ENCODE measurements at places on chromosomes 6 and 20. TPM values are rescaled to one million over a fixed set of nuclear protein-coding genes. Genes with fewer than 3 reads are reported as not detected.
A peak's percentile ranks its signal among the peaks of the same experiment; 100 is the strongest.

PPIL6 gene
- total RNA-seq = 1.3 TPM

SEL1L2 gene
- not detected for total RNA-seq

PGC gene
- total RNA-seq = not detected

OR11A1 gene
- not detected for total RNA-seq

NNAT gene
- 66.8 TPM for total RNA-seq

FKBP1C gene
- 0.74 TPM for total RNA-seq

MAK gene
- total RNA-seq = 0.37 TPM

KIF25 gene
- 2.0 TPM for total RNA-seq

GRCh38 chr6:150251566-150252186 lies 108.8 kb downstream of the PPP1R14C start:
- no peak for DNase-seq
- no peak overlapping the region for H3K4me3 ChIP-seq
- H3K27ac ChIP-seq = no peak overlapping the region
- no peaks in the 10 kb centered on the region for H3K36me3 ChIP-seq

DNA sequence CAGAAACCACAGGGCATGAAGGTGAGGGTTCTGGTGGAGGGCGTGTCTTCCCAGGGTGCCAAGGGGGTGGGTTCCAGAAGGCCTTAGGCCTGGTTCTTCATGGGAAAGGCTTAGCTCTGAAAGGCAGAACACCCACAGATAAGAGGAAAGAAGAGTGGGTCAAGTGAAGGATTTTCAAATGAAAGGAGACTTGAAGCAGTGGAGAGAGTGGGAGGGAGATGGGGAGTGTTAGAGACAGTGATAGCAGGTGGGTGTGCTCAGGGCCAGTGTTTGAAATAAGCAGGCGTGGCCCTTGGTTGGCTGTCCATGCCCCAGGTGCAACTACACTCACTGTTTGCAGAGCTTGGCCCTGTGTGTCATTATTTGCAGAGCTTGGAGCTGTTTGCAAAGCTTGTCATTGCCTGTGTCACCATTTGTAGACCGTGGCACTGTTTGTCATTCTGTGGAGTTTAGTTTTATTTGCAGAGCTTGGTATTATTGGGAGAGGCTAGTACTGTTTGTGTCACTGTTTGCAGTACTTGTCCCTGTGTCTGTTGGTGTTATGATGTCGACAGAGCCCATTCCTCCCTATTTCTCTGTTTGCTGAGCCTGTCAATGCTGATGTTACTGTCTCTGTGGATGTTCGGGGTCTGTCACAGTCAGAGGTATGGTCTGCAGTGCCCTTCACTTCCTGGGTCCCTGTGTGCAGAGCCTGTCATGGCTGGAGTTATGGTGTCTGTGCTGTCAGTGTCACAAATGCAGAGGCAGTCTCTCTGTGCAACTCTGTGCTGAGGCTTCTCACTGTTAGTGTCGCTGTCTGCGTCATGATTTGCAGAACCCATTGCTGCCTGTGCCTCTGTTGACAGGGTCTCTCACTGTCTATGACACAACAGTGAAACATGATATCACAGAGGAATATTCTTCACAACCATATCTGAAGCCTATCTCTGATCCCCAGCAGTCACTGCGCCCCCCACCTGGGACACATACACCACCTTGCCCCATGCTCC lies 127.7 kb upstream of the LRFN2 start:
- H3K27me3 ChIP-seq = no peaks in the 10 kb centered on the region
- H3K27ac ChIP-seq = no peak overlapping the region
- H3K4me3 ChIP-seq = no peak overlapping the region
- no peak for DNase-seq
- H3K4me1 ChIP-seq = peaks cover 3% of the 10 kb centered on the region
- no peaks in the 10 kb centered on the region for H3K36me3 ChIP-seq

GRCh38 chr20:58991715-58992114 lies 10.7 kb downstream of the NELFCD start:
- no peaks in the 10 kb centered on the region for H3K4me1 ChIP-seq
- peaks cover 38% of the 10 kb centered on the region for H3K36me3 ChIP-seq
- no peaks in the 10 kb centered on the region for H3K27me3 ChIP-seq
- no peak overlapping the region for H3K4me3 ChIP-seq

DNA sequence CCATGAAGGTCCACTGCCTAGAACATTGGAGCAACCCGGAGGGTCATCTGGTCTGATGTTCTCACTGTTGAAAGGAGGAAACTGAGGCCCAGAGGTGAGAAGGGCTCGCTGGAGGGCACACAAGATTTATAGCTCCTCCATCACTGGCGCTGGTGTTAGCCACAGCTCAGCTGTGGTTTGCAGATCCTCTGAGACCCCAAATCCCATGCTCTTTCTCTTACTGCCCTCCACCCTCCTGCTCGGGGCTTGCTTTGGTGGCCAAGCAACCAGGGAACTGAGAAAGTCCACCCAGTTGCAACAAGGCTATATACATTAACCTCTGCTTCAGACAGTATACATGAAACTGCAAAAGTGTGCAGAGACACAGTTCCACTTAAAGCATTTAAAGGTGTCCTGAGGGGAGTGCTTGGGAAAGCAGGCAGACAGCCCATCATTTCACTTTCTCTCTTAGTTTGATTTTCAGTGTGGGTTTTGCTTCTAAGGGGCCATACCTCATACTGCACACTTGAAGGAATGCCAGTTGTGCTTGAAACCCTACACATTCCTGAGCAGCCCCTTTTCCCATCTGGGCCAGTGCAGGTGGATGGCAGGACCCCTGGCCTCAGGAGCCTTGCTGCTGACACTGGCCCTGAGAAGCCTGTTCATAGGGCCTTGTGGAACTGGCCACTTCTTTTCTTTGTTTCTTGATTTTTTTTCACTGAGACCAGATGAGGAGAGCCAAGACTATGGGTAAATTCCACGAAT lies 347.6 kb downstream of the CDC5L start:
- no peaks in the 10 kb centered on the region for H3K36me3 ChIP-seq
- no peak overlapping the region for H3K4me3 ChIP-seq
- no peak overlapping the region for H3K27ac ChIP-seq
- peaks cover 6% of the 10 kb centered on the region for H3K4me1 ChIP-seq
- no peaks in the 10 kb centered on the region for H3K27me3 ChIP-seq

- no peaks in the 10 kb centered on the region for H3K4me1 ChIP-seq
- H3K27me3 ChIP-seq = no peaks in the 10 kb centered on the region
- no peak overlapping the region for H3K27ac ChIP-seq
- DNase-seq = no peak
- H3K36me3 ChIP-seq = no peaks in the 10 kb centered on the region
Measured at GRCh38 chr6:70363741-70364493, 49.4 kb upstream of the FAM135A start.

GRCh38 chr6:166499350-166500163 lies 86.9 kb downstream of the RAMACL start:
- no peak overlapping the region for H3K4me3 ChIP-seq
- H3K27me3 ChIP-seq = no peaks in the 10 kb centered on the region
- H3K36me3 ChIP-seq = no peaks in the 10 kb centered on the region
- no peak overlapping the region for H3K27ac ChIP-seq
- H3K4me1 ChIP-seq = no peaks in the 10 kb centered on the region

DNA sequence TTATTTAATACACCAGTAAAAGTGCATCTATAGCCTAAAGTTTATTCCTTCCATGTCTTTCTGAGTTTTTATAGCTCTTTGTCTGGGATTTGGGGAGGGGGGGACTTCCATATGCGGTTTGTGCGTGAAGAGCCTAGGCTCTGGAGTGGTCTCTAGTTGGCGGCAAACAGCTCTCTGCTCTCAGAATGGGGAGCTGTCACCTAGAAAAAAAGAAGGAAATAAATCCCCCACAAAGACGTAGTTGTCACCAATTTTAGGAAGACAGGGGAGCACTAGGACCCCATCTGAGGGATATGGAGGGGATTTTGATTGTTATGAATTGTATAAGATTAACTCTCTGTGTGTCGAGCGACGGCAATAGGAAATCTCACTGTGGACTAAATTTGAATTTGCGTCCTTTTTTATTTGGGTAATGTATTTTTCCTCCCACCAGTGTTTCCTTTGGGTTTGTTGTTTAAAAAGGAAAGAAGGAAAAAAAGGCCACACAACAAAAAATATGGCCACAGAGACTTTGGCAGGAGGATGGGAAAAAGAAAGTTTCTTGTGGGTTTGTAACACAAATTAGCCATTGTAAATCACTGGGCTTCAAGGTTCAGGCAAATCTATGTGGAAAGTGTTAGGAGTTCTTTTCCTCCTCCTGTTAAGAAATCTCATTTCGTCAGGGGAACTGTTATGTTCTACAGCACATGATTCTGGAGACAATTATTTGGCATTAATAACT lies 7.4 kb downstream of the POU3F2 start:
- H3K4me3 ChIP-seq = peak overlapping the region; percentile 24
- peaks cover 56% of the 10 kb centered on the region for H3K27me3 ChIP-seq
- H3K27ac ChIP-seq = no peak overlapping the region

GRCh38 chr6:56424064-56424463 lies 176.7 kb upstream of the COL21A1 start:
- no peaks in the 10 kb centered on the region for H3K36me3 ChIP-seq
- no peak for DNase-seq
- H3K27ac ChIP-seq = no peak overlapping the region
- H3K4me1 ChIP-seq = no peaks in the 10 kb centered on the region

DNA sequence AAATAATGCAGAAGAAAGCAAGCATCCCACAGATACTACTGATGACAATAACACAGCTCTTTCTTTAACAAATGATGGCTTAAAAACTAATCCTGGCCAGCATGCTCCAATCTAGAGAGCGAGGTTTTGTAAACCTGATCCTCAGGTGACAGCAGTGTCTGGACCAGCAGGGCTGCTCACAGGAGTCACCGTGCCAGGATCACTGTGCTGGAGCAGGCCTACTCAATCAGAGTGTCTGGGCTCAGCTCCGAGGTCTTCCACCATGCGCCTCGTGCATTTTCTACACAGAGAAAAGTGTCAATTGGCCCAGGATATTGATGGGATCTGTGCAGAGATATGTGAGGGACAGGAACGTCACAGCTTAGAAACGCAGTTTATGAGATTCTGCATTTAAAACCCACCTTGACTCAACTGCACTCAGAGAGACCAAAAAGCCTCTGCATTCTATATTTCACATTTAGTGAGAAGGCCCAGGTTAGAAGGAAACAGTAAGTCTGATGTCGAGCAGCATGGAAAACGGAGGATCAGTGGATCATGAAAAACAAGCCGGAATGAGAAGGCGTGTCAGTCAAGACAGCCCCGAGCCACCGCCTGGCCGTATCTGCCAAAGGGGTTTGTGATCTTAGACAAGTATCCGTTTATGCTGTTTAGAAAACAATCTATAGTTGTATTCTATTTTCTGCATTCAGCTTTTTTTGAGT lies 7.8 kb downstream of the RAMACL start:
- no peak overlapping the region for H3K27ac ChIP-seq
- H3K27me3 ChIP-seq = no peaks in the 10 kb centered on the region
- DNase-seq = no peak
- no peak overlapping the region for H3K4me3 ChIP-seq
- H3K4me1 ChIP-seq = no peaks in the 10 kb centered on the region

DNA sequence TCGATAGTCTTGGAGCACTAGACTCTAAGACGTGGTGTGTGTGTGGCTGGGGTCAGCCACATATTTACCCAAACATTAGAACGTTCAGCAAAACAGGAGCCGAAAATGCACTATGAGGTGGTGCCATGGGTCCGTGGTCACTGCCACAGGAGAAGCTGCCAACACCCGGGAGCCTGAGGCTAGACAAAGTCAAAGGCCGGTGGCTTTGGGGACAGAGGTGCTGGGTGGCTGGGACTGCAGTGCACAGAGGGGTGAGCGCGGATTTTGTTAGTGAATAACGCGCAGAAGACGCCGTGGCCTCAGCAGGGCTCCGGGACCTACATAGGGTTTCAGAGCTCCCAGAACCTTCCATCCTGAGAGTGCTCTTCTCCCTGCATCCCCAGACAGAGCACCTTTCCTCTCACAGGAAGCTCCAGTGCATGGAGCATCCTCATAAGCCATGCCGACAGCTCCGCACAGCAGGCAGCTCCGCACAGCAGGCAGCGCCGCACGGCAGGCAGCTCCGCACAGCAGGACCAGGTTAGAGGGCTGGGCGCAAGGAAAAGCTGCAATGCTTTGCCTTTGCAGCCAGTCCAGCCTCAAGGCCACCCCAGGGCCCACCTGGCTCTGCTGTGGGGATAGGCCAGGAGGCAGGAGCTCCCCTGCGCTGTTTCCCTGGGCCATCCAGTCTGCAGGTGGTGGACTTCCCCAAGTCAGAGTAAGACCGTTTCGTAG lies 304.1 kb downstream of the TAF4 start:
- no peak overlapping the region for H3K4me3 ChIP-seq
- H3K27ac ChIP-seq = no peak overlapping the region
- no peaks in the 10 kb centered on the region for H3K36me3 ChIP-seq
- peaks cover 3% of the 10 kb centered on the region for H3K4me1 ChIP-seq
- no peaks in the 10 kb centered on the region for H3K27me3 ChIP-seq

DNA sequence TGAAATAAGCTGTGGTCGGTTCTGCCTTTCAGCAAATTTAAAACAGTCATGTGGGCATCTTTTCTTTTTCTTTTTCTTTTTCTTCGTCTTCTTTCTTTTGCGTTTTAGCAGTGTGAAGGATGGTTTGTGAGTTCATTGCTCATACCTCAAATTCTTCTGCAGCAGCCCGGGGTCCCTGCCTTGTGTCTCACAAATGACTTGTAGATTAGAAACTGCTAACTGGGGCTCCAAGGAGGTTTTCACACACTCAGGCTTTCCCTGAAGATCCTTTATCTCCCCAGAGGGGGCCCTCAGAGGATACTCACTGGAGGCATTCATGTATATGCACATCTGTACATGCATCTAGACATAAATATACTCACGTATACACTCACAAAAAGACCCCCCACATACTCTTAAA lies 1.7 kb downstream of the SMOC2 start:
- no peak overlapping the region for H3K4me3 ChIP-seq
- peaks cover 20% of the 10 kb centered on the region for H3K4me1 ChIP-seq
- H3K27ac ChIP-seq = no peak overlapping the region

GRCh38 chr6:9398767-9399373 lies 963.5 kb upstream of the SLC35B3 start:
- H3K36me3 ChIP-seq = no peaks in the 10 kb centered on the region
- DNase-seq = no peak
- H3K27ac ChIP-seq = no peak overlapping the region
- H3K27me3 ChIP-seq = no peaks in the 10 kb centered on the region
- H3K4me1 ChIP-seq = no peaks in the 10 kb centered on the region

GRCh38 chr20:60252866-60253265 lies 294.6 kb downstream of the CDH26 start:
- no peak for DNase-seq
- no peaks in the 10 kb centered on the region for H3K36me3 ChIP-seq
- no peak overlapping the region for H3K4me3 ChIP-seq
- H3K27ac ChIP-seq = no peak overlapping the region
- no peaks in the 10 kb centered on the region for H3K4me1 ChIP-seq

DNA sequence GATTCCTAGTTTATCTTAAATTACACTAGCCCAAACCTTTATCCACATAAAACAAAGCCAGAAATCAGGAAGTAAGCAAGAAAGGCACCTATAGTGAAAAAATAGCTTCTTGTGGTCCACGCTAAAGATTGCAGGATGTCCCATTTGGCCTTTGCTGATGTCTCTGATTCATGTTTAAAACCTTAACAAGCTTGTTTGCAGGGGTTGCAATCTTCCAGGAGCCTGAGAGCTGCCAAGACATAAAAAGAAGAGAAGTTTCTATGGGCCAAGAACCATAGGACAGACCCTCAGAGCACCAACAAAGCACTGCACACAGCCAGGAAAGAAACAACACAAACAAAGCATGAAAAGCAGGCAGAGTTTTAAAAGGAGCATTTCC lies 49.4 kb downstream of the ADAT2 start:
- H3K27ac ChIP-seq = no peak overlapping the region
- no peak overlapping the region for H3K4me3 ChIP-seq
- H3K36me3 ChIP-seq = no peaks in the 10 kb centered on the region
- DNase-seq = no peak
